ENCODE measurements at places on chromosomes 1 and 21.

DNA sequence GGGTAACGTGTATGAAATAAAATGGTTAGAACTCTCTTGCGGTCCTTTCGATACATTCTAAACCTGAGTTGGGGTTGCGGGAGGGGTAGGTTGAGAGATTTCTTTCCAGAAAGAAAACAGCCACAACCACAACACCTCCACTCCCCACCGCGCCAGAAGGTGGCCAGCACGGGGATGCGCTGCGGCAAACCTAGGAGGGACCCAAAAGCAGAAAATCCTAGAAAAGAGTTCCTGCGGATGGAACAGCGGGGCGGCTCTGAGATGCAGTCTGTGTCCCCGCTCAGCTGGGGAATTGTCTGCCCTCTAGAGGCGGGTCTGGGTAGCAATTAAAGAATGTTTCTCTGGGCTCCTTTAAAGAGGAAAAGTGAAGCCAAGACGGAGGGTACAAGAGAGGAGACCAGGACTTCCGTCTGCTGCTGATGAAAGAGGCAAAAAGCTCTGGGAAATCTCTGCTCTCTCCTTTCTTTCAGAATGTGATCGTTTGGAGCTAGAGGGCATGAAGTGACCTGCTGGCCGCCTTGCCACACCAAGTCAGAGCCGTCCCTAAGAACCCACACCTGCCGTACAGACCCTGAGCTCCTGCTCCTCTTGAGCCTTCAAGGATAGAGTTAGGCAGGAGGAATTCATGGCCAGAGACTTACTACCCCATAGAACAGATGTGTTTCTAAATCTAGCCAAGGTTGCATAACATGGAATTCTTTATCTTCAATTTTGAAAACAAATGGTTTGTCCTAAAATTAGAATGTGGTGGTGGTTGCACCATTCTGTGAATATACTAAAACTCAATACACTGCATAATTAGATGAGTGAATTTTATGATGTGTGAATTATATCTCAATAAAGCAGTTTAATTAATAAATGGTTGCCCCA is 46.5 kb upstream of the COA6 start:
- DNase-seq = peak; percentile 75

DNA sequence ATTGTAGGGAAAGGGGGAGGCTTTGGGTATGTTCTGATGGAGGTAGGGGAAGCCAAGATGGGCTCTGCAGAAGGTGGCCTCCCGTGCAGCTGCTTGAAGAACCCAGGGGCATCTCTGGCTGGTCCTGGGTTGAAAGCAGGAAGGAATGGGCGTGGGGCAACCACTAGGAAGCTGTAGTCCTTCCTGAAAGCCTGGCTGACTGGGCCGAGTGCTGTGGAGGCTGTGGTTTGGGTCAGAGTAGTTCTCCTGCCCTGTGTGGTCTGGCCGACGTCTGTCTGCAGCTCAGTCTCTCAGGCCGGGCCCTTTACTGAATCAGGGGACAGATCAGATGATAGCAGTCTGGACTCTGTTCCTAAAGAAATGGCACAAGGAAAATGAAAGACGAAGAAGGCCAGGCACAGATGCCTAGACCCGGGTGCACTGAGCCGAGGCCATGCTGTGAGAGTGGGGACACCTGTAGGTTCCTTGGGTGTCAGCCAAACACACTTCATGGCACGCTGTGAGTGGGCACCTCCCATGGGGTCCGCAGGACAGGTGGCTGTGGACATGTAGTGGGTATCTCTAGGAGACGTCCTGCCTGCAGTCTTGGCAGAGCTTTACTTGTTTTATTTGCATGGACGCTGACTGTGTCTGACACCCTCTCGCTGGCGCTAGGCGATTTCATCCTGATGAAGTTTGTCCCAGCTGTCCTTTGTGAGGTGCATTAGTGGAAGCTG is 87.0 kb downstream of the POFUT2 start:
- DNase-seq = peak; percentile 55

DNA sequence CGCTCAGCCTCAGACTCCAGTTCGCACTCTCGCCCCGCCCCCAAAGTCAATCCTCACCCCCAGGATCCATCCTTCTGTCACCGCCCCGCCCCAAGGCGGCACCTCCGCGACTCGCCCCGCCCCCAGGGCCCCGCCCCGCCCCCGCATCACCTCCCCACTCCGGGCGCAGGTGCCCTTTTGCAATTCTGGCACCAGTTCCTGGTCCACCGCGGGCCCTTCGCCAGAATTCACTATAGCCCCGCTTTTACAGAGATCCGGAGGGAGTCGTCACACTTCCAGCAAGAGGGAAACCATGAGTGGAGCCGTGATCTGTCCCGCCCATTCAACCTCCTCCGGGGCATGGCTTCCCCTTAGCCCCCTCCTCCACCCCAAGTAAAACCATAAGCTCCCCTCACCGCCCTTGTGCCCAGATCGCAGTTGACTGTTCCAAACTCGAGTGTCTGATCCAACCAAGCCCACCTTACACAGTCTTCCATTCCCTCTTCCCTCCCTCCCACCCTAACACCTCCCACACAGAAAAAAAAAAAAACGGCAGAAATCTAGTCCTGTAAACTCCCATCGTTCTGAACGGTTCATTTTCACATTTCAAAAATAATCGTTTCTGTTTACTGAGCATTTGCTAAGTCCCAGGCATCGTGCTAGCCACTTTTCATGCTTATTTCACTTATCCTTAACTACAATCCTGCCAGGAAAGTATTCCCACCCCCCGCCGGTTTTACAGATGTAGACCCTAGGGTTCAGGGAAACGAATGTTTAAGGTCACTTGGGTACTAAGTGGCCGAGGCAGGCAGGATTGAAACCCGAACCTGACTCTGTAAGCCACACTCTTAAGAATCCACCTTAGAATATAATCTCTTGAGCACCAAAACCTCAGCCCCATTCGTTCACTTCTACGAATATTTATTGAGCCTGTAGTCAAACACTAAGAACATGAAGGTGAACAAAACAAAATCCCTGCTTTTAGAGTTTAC is 1.3 kb upstream of the DNAJC16 start:
- DNase-seq = no peak

DNA sequence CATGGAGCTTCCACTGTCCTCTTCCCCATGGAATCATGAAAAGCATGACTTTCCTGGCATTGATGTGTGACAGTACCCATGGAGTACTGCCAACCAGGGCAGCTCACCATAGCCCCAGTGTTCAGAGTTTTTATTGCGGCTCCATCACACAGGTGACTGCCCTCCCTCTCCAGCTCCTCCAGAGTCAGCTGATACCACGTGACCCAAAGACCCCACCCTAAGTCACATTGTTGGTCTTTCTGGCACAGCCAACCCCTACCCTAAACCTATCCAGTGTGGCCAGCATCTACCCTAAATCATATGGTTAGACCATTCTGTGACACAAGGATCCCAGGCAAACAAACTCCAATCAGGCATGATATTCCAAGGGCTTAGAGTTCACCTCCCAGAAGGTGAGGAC is 77.4 kb upstream of the VAMP3 start:
- no peak for DNase-seq

DNA sequence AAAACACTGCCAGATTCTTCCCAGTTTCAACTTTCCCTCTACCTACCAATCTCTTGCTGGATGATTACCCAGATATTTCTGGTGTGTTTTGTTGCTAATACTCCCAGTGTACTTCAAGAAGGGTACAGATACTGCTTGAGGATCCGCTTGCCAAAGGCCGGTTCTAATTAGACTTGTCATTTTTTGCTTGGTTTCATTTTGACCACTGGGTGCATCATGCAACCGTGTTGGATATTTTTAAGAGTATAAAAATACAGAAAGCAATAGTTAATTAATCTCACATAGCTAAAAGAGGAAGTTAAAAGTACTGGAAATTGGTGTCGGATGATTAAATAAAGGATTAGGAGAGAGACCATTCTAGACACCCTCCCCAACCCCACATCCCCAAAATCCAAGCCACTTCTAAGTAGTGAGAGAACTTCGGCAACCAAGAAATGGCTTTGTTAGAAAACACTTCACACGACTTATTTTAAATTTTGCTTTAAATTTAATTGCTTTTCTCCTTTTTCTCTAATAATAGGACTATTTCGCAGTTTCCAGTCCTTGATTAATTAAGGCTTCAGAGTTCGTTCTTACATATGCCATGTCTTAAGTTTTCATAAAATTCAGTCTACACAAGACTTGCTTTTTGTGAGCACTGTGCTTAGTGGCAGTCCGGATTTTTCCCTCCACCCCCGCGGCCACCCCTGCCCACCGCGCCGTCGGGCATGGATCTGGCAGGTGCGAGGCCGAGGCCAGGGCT is 2.5 kb upstream of the CDKN2C start:
- DNase-seq = peak; percentile 39

GRCh38 chr1:215118081-215118480 is 35.5 kb downstream of the KCNK2 start:
- no peak for DNase-seq
